Activated CD8-positive, alpha-beta memory T cell treated with anti-CD3 and anti-CD28 coated beads, Interleukin-2, amount 10 ng/mL, durations not matched to agents 7 days and 5 days (primary cell): ENCODE measurements at places on chromosomes 4 and X.

- no peak within 1 kb of the TSS for H3K27ac ChIP-seq
- peaks cover 4% of the 10 kb centered on the region for H3K4me1 ChIP-seq
- peaks cover 41% of the 10 kb centered on the region for H3K27me3 ChIP-seq
- no peak within 1 kb of the TSS for H3K4me3 ChIP-seq
These were observed at the start of gene GUCY1B1 for GRCh38 chr4:155758481-155759371. GUCY1B1 (plus strand) TSS chr4:155759021; CDS start chr4:155759141, 120 bp downstream.

DNA sequence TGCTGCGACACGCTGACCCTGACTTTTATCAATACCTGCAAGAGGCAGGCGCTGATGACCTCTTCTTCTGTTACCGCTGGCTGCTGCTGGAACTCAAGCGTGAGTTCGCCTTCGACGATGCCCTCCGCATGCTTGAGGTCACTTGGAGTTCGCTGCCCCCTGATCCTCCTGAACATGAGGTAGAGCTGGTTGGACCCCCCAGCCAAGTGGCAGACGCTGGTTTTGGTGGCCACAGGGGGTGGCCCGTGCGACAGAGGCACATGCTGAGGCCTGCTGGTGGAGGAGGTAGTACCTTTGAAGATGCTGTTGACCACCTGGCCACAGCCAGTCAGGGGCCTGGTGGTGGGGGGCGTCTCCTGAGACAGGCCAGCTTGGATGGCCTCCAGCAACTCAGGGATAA is 14.2 kb upstream of the RBM3 start:
- peaks cover 4% of the 10 kb centered on the region for H3K4me1 ChIP-seq
- H3K27ac ChIP-seq: no peak overlapping the region
- peaks cover 21% of the 10 kb centered on the region for H3K36me3 ChIP-seq

GRCh38 chr4:168485156-168485910 is 5.0 kb upstream of the DDX60L start:
- H3K27ac ChIP-seq: no peak overlapping the region
- peaks cover 58% of the 10 kb centered on the region for H3K4me1 ChIP-seq
- peaks cover 18% of the 10 kb centered on the region for H3K36me3 ChIP-seq
- no peak overlapping the region for H3K4me3 ChIP-seq
- no peaks in the 10 kb centered on the region for H3K27me3 ChIP-seq
- DNase-seq: no peak

GRCh38 chrX:22689290-22689689 is 310.5 kb upstream of the DDX53 start:
- no peaks in the 10 kb centered on the region for H3K36me3 ChIP-seq
- DNase-seq: no peak

DNA sequence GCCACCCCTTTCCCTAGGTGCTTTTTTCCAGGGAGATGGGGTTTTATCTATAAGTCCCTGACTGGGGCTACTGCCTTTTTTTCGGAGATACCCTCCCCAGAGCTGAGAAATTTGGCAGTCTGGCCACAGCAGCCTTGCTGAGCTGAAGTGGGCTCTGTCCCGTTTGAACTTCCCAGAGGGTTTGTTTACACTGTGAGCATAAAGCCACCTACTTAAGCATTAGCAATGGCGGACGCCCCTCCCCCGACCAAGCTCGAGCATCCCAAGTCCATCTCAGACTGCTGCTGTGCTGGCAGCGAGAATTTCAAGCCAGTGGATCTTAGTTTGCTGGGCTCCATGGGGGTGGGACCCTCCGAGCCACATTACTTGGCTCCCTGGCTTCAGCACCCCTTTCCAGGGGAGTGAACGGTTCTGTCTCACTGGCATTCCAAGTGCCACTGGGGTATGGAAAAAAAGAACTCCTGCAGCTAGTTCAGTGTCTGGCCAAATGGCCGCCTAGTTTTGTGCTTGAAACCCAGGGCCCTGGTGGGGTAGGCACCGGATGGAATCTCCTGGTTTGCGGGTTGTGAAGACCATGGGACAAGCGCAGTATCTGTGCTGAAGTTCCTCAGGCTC is 456.4 kb upstream of the HTR2C start:
- no peaks in the 10 kb centered on the region for H3K27me3 ChIP-seq
- no peak overlapping the region for H3K27ac ChIP-seq
- no peaks in the 10 kb centered on the region for H3K36me3 ChIP-seq
- no peak for DNase-seq

GRCh38 chrX:153582896-153583295 is 16.0 kb downstream of the CCNQ start:
- no peaks in the 10 kb centered on the region for H3K27me3 ChIP-seq
- peaks cover 5% of the 10 kb centered on the region for H3K36me3 ChIP-seq
- DNase-seq: peak; percentile 76
- peaks cover 18% of the 10 kb centered on the region for H3K4me1 ChIP-seq
- no peak overlapping the region for H3K4me3 ChIP-seq

DNA sequence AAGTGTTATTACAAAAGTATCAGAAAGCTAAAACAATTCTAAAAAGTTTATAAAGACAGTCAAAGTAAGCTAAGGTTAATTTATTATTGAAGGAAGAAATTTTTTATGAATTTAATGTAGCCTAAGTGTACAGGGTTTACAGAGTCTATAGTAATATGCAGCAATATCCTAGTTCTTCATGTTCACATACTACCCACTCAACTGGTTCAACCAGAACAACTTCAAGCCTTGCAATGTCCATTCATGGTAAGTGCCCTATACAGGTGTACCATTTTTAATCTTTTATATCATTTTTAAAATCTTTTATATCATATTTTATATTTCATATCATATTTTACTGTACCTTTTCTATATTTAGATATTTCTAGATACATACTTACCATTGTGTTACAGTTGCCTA is 34.3 kb downstream of the COL4A5 start:
- no peak for DNase-seq
- no peaks in the 10 kb centered on the region for H3K36me3 ChIP-seq
- no peaks in the 10 kb centered on the region for H3K27me3 ChIP-seq
- no peaks in the 10 kb centered on the region for H3K4me1 ChIP-seq

GRCh38 chr4:83560523-83560922 is 24.6 kb downstream of the GPAT3 start:
- DNase-seq: no peak
- peaks cover 11% of the 10 kb centered on the region for H3K36me3 ChIP-seq
- no peak overlapping the region for H3K4me3 ChIP-seq
- peaks cover 60% of the 10 kb centered on the region for H3K4me1 ChIP-seq

DNA sequence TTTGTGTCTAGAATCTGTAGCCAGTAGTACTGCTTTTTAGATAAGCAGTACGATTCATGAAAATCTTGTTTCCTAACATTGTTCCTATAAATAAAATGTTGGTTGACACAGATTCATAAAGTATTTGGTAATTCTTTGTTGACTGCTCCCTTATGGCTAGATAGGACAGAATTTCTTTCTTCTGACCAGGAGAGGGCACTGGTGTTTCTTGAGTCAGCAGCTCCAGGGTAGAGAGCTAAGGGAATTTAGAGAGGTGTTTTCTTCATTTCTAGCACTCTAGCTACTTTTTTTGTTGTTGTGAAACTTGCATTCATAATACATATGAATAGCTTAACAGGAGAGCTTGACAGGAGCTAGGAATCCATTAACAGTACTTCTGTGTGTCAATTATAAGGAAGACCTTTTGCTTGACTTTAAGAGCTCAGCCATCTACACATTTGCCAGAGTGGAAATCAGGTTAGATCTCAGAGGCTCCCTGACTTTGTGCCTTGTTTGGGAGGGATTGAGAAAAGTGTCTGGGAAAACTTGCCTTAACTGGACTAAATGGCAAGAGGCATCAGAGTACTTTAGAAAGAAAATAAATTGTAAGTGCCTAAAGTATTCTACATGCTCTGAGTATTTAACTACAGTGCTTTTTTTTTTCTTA is 756.1 kb downstream of the SH3BGRL start:
- no peaks in the 10 kb centered on the region for H3K27me3 ChIP-seq
- DNase-seq: no peak
- no peaks in the 10 kb centered on the region for H3K36me3 ChIP-seq
- H3K4me1 ChIP-seq: no peaks in the 10 kb centered on the region
- no peak overlapping the region for H3K27ac ChIP-seq

GRCh38 chr4:31807036-31807435 is 1086.9 kb downstream of the PCDH7 start:
- H3K27me3 ChIP-seq: no peaks in the 10 kb centered on the region
- no peak overlapping the region for H3K27ac ChIP-seq
- no peak for DNase-seq
- no peaks in the 10 kb centered on the region for H3K36me3 ChIP-seq
- H3K4me3 ChIP-seq: no peak overlapping the region

- DNase-seq: no peak
- H3K4me3 ChIP-seq: no peak overlapping the region
- H3K36me3 ChIP-seq: no peaks in the 10 kb centered on the region
- no peak overlapping the region for H3K27ac ChIP-seq
These were observed 174.9 kb upstream of the VEGFC start for GRCh38 chr4:176967586-176967985.
